Right hindlimb (tissue), 1 donor: ENCODE measurements at places on chromosomes 4 and X.

- DNase-seq = no peak
Measured at GRCh38 chr4:8131210-8131609, 27.4 kb downstream of the ABLIM2 start.

GRCh38 chr4:187251896-187252295 is 528.2 kb upstream of the FAT1 start:
- no peak for DNase-seq

GRCh38 chr4:4856071-4857000 is 3.1 kb upstream of the MSX1 start:
- DNase-seq = peak; percentile 30

DNA sequence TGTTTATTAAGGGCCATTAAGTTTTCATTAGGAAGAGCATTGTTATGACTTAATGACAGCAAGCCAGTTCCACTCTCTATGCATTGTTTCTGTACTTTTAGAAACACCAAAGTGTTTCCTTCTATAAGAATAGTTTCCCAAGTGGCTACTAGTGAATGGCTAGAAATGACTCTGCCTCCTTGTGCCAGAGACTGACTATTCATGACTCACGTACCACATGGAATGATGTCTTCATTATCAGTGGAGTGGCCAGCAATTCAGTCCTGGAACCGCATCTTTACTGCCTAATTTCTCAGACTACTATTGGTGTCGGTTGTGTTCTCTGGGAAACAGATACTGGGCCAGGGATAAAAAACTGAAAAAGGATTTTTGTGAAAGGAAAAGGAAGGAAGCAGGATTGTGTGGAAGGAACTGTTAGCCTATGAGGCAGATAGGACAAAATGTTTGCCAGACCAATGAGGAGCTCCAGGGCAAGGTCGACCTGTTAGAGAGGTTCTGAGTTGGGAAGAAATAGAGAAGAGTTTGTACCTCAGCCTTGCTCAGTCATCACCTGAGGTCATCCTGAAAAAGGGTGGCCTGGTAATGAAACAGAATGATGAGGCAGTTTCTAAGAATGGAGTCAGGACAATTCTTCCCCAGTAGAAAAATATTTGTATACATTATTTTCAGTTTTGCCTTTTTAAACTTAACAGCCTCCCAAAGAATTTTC is 218.6 kb downstream of the SPCS3 start:
- DNase-seq = no peak

GRCh38 chr4:8237256-8237989 is 32.1 kb upstream of the HTRA3 start:
- no peak for DNase-seq

DNA sequence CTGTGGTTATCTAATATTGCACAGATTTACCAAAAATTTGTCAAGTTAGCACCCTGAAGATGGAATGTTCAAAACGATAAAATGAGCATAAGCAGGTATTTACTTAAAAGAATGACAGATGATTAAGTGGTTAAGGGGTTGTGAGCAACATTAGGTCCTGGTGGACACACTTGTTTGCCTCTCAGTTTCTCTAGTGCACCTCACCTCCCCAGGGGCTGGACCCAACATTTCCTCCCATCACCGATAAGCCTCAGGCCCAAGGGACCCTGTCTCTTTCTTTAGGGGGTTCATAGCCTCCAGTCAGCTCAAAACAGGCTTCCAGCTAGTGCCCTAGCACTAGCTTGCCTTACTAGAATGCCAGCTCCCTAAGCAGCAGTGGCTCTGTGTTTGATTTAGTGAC is 88.0 kb downstream of the ATP11C start:
- DNase-seq = no peak

GRCh38 chrX:42273387-42273786 is 350.0 kb upstream of the CASK start:
- DNase-seq = no peak

DNA sequence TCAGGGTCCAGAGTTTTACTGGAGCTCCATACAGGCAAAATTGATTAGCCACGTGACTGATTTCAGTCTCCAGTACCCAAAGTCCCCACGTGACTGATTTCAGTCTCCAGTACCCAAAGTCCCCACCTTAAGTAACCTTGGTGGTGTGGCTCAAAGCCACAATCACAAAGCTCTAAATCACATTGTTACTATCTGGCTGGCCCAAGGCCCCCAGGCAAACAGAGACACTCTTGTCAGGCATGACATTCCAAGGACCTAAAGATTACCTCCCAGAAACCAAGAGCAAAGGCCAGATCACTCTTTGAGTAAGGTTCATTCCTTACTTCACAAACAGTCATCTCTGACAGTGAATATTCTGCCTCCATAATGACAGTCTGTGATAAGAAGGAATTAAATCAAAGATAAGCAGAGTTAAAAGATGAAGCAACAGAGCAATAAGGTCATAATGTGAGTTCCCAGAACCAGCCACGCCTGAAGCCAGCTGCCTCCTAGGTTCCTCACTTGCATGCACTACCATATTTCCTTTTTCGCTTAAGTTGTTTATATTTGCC is 78.5 kb downstream of the ANXA3 start:
- no peak for DNase-seq

- DNase-seq = no peak
Measured at GRCh38 chrX:6448003-6448402, 86.9 kb downstream of the VCX3A start.

GRCh38 chr4:113112338-113112978 is 63.0 kb downstream of the ANK2 start:
- DNase-seq = no peak

- no peak for DNase-seq
Measured at GRCh38 chr4:141914746-141915145, 278.4 kb downstream of the IL15 start.

- DNase-seq = no peak
Measured at GRCh38 chr4:54215379-54216077, 13.6 kb upstream of the PDGFRA start.

- no peak for DNase-seq
Measured at GRCh38 chrX:39443240-39443639, 642.0 kb downstream of the MID1IP1 start.

GRCh38 chr4:155679343-155679742 is 12.7 kb downstream of the GUCY1A1 start:
- DNase-seq = no peak

- peak; percentile 63 for DNase-seq
Measured at GRCh38 chr4:122152711-122153226, 638 bp downstream of the BLTP1 start.

DNA sequence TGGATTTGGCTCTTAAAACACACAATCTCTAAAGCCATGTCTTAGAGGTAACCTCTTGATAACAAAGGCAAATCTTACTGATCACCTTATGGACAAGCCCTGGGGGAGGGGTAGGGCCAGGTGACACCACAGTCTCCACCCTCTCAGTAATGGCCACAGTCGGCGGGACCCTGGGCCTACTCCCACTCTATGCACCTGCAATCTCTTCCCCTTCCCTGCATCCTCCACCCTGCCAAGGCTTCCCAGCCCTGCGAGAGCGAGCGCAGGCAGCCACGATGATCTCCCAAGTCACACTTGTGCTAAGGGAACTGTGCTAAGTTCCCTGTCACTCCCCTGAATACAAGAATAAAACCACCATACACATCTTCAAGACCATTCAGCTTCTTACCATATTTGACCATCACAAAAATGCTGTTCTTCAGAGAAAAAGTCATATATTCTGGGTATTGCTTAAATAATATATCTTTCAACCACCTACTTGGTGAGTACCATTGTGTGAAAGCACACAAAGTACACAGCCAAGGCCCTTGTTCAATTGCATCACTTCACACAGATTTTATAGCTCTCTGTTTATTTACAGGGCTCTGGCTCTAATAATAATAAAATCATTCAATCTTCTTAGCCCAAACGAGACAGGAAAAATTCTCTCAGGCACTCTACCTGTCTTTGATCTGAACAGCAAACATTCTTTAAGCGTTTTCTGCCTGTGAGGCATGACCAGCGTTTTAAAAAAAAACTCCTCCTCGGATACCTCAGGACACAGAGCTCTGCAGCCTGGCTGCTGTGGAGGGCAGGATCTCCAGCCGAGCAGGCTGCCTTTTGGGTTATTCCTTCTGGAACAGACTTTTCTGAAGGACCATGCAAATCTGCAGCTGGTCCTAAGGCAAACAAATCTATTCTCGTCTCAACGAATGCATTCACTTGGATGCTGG is 115.7 kb upstream of the MAP3K15 start:
- DNase-seq = no peak
